Ureter (tissue), 1 donor: ENCODE measurements at places on chromosomes 3 and 15. TPM values are rescaled to one million over a fixed set of nuclear protein-coding genes. Genes with fewer than 3 reads are reported as not detected.

- no peak for DNase-seq
These were observed 39.4 kb upstream of the TBL1XR1 start for GRCh38 chr3:177236704-177237103.

MASP1 gene
- 16.4 TPM for total RNA-seq

PARP9 gene
- 33.9 TPM for total RNA-seq

- no peak for DNase-seq
These were observed 18.5 kb upstream of the VPS39 start for GRCh38 chr15:42226648-42227047.

IL17RE gene
- 11.9 TPM for total RNA-seq

ATP13A3 gene
- 68.5 TPM for total RNA-seq

DNA sequence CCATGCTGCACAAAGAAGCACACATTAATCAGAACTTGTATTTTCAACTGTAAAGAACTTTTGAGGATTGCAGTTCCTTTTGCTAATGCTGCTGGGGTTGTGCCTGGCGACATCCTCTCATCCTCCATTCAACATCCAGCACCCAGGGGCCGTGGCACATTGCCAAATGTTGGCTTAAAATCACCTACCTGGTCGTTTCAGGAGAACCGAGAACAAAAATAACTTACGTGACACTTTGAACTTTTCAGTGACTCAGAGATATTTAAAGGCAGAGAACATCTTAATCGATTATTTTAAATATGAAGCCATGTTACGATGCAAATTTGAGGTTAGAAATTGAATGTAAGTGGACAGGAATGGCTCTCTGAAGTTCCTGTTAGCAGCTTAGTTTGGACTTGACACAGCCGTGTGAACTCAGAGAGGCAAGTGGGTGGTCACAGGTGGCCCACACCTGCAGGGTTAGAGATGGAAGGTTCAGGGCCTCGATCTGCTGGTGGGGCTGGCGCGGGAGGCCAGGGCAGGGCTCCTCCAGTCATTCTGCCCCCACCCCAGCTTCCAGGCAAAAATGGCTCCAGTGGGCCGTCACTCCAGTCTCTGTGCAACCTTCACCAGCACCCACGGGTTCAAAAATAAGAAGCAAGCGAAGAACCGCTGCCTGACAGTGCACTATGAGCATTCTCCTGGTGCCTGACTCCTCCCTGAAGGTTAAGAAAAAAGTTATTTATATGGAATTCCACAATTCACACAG lies 12.2 kb downstream of the LRRK1 start:
- DNase-seq = no peak
